Regular cardiac myocyte (primary cell): ENCODE measurements at places on chromosomes 1 and 21. TPM values are rescaled to one million over a fixed set of nuclear protein-coding genes. Genes with fewer than 3 reads are reported as not detected.

The PGBD5 gene
- total RNA-seq, result under 0.01 TPM in 2 replicates

The NR1I3 gene
- not detected in 2 replicates for total RNA-seq

The DEDD gene
- 19.2 and 28.8 TPM in 2 replicates for total RNA-seq

The SPATC1L gene
- total RNA-seq, result 2.8 and 3.8 TPM in 2 replicates

The ARHGAP30 gene
- total RNA-seq, result not detected in 2 replicates

The KRTAP10-8 gene
- not detected in 2 replicates for total RNA-seq

The GBP7 gene
- total RNA-seq, result not detected in 2 replicates

The CRYAA gene
- not detected in 2 replicates for total RNA-seq

The CNTN2 gene
- total RNA-seq, result under 0.01 TPM in 2 replicates

The RAB7B gene
- 3.1 and 3.7 TPM in 2 replicates for total RNA-seq

The KCNE2 gene
- not detected in 2 replicates for total RNA-seq

The ADGRL4 gene
- 35.0 and 60.8 TPM in 2 replicates for total RNA-seq

The OTUD3 gene
- 4.5 and 5.9 TPM in 2 replicates for total RNA-seq

The LHX4 gene
- total RNA-seq, result under 0.01 TPM in 1 of 2 replicates, not detected in the other

The HSF2BP gene
- 0.96 and 2.5 TPM in 2 replicates for total RNA-seq

The SLC6A9 gene
- total RNA-seq, result 2.1 and 4.2 TPM in 2 replicates

The WNT2B gene
- 1.5 and 3.4 TPM in 2 replicates for total RNA-seq

The SLC25A34 gene
- 0.28 and 0.38 TPM in 2 replicates for total RNA-seq

The RALGPS2 gene
- total RNA-seq, result 26.5 and 39.5 TPM in 2 replicates

The ZFYVE9 gene
- total RNA-seq, result 30.3 and 44.3 TPM in 2 replicates

The TEDDM1 gene
- total RNA-seq, result not detected in 2 replicates

The CNN3 gene
- 349 and 490 TPM in 2 replicates for total RNA-seq

The RAB3B gene
- 35.2 and 38.3 TPM in 2 replicates for total RNA-seq

The SELL gene
- total RNA-seq, result 1.1 and 1.2 TPM in 2 replicates

The ERICH3 gene
- total RNA-seq, result under 0.01 TPM in 1 of 2 replicates, not detected in the other

The MACO1 gene
- total RNA-seq, result 15.0 and 17.5 TPM in 2 replicates

The ITLN2 gene
- total RNA-seq, result 1.4 TPM in 1 of 2 replicates, not detected in the other

The RXFP4 gene
- total RNA-seq, result under 0.01 TPM in 1 of 2 replicates, not detected in the other

The TCP10L gene
- 0.19 and 0.85 TPM in 2 replicates for total RNA-seq

The ETV3L gene
- total RNA-seq, result not detected in 2 replicates

The AMY2A gene
- total RNA-seq, result not detected in 2 replicates

The RGS7 gene
- total RNA-seq, result 2.0 and 2.7 TPM in 2 replicates

The IQCC gene
- 1.7 and 1.9 TPM in 2 replicates for total RNA-seq

The PDC gene
- total RNA-seq, result 0.38 TPM in 1 of 2 replicates, not detected in the other

The EFCAB7 gene
- 5.2 and 15.8 TPM in 2 replicates for total RNA-seq

The CD84 gene
- total RNA-seq, result not detected in 2 replicates

The SLFNL1 gene
- total RNA-seq, result under 0.01 and 0.28 TPM in 2 replicates

The REN gene
- total RNA-seq, result not detected in 2 replicates

The APH1A gene
- 88.6 and 89.9 TPM in 2 replicates for total RNA-seq

The RGS16 gene
- 0.58 and 2.3 TPM in 2 replicates for total RNA-seq

The IGSF3 gene
- 0.38 and 0.85 TPM in 2 replicates for total RNA-seq

The GUCA2B gene
- not detected in 2 replicates for total RNA-seq

The CDK18 gene
- 0.58 and 3.4 TPM in 2 replicates for total RNA-seq

The RORC gene
- total RNA-seq, result not detected in 2 replicates

The LCK gene
- total RNA-seq, result not detected in 2 replicates

The HAO2 gene
- not detected in 2 replicates for total RNA-seq

The MSH4 gene
- total RNA-seq, result 0.38 and 1.4 TPM in 2 replicates

The MIXL1 gene
- not detected in 2 replicates for total RNA-seq

The DNAH14 gene
- total RNA-seq, result 8.5 and 10.2 TPM in 2 replicates

The SPRR3 gene
- not detected in 2 replicates for total RNA-seq

The TCHHL1 gene
- not detected in 2 replicates for total RNA-seq

The AIRE gene
- 0.28 TPM in 1 of 2 replicates, not detected in the other for total RNA-seq

The PCSK9 gene
- 0.19 and 0.28 TPM in 2 replicates for total RNA-seq

The ST6GALNAC5 gene
- 0.58 and 2.5 TPM in 2 replicates for total RNA-seq

The RHBDL2 gene
- total RNA-seq, result 1.2 and 1.4 TPM in 2 replicates
